ENCODE measurements at places on chromosomes 7 and 10.

GRCh38 chr7:128266883-128267594 is 26.0 kb downstream of the LEP start:
- DNase-seq: peak; percentile 30

- DNase-seq: no peak
Measured at GRCh38 chr10:8047452-8048280, 6.8 kb upstream of the GATA3 start.

DNA sequence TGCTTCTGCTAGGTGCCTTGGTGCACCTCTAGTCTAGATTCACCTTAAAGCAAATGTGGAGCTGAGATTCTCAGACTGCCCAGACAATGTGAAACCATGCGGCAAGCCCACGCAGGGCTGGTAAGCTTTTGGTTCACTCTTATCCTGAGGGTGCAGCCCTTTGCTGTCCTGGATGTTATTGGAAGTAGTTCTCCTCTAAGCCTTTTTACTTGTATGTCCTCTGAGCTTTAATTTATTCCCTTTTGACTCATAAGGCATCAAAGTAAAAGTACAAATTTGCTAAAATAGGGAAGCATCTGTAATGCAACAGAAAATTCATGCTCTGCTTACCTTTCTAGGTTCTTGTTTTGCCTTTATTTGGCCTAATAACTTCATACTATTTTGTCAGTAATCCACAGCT is 186.8 kb downstream of the MACC1 start:
- no peak for DNase-seq

- no peak for DNase-seq
Measured at GRCh38 chr7:46259947-46260346, 338.9 kb upstream of the IGFBP3 start.

DNA sequence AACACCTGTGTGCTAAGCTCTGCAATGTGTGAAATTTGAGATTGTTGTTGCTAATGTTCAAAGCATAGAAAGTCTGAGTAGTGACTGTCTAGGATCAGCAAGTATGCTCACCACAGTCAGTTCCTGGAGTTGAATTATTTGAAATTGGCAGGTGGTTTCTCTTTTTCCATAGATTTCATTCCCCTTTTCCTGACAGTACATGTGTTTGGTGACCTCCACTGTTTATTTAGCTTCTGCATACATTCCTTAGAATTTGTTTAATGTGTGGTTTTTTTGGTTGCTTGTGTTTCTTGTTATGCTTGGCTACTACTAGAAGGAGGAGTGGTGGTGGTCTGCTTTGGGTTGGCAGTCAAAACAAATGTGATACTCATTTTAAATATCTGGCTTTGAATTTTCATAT is 52.3 kb downstream of the FOXP2 start:
- DNase-seq: no peak

DNA sequence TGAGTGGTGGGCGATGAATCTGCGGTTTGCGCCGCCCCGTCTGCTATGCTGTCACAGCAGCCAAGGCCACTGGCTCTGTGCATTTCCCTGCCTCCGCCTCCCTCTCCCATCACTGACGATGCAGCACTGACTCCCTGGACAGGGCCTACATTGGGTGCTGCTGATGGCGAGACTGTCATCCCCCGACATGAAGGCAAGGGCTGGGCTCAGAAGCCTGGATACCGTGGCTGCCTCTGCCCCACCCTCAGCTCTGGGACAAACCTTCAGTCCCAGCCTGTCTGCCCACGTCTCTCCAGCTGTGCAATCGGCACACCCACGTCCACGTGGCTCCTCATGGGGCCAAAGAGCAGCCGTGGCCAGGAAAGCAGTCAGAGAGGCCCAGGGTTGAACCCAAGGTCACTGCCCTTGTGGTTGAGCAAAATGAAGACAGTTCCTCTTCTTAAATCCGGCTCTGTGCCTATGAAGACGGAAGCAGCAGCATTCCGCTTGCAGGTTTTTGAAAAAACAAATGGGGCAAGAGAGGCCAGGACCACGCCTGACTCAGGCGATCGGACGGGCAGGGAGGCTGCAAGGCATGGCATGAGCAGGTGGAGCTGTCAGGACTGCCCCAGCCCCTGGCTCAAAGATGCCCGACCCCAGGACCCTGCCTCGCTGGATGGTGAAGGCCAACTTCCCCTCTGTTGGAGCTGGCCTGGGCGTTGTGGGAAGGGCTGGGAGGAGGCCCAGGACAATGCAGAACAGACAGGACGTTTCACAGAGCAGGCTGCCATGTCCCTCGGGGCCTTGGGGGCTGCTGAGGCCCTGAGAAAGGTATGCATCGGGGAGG is 517.5 kb downstream of the DNAJB6 start:
- DNase-seq: no peak

- DNase-seq: no peak
Measured at GRCh38 chr10:81472927-81473470, 402.0 kb upstream of the NRG3 start.

- DNase-seq: peak; percentile 79
Measured at GRCh38 chr10:126904818-126905701, at the start of gene DOCK1. Gene DOCK1 (plus strand): TSS chr10:126905428. CDS start chr10:126905518, 90 bp downstream.

DNA sequence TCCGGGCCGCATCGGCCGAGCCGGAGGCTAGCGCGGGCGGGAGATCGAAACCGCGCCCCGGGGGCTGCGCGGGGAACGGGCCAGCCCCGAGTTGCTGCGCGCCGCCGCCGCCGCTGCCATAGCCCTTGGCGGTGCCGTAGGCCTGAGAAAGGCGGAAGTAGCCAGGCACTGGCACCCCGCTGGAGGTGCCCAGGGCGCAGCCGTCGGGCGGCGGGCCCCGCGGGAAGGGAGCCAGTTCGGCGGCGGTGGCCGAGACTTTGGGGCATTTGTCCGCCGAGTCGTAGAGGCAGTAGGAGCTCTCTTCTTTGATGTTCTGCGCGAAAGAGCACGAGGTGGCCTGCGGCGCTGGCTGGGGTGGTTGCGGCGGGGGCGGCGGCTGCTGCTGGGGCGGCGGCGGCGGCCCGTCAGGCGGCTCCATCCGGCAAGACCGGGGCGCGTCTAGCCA is 587 bp downstream of the HOXA10 start:
- DNase-seq: no peak

DNA sequence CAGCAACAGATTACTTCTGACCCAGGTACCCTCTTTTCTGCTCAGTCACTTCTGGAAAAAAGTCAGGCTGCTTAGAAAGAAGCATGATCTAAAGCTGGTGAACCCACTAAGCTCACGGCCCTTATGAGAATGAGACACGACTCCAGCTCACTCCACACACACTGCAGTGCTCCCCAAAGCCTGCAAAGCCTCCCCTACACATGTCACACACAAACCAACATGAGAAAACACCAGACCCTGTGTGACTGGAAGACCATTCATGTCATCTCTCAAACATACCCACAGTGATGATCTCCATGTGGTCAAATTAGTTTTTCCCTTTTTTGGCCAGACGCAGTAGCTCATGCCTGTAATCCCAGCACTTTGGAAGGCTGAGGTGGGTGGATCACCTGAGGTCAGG is 391 bp downstream of the ANKRD61 start:
- no peak for DNase-seq

DNA sequence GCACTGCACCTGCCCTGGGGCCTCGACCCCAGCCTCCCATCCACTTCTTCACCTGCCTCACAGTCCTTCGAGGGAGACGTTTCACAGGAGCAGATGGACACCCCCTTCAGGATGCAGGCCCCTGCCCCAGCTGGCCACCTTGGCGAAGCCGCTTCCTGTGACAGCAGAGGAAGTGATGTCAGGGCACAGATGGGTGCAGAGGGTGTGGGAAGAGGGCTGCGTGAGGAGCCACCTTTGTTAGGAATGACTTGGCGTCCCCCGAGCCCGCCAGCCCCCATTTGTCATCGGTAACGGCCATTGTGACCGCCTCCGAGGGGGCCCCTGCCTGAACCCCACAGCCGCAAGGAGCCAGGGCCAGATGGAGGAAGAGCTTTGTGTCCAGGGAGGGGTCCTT is 47.4 kb upstream of the SLC29A3 start:
- no peak for DNase-seq

DNA sequence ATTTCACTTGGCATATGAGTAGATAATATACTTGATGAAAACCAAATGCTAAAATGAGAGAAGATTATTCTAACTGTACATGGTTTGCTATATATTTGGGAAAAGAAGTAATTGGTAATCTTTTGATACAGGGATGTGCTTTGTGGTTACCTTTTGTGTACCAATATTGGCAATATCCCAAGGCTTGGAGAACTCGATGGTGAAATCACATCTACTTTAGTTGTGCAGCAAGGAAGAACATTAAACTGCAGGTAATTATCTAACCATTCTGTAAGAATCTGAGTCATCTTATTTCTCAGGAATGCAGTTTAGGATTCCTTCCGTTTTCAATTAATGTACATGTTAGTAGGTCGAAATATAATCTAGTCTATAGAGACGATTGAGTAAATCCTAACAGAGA is 64.1 kb downstream of the SRI start:
- no peak for DNase-seq

DNA sequence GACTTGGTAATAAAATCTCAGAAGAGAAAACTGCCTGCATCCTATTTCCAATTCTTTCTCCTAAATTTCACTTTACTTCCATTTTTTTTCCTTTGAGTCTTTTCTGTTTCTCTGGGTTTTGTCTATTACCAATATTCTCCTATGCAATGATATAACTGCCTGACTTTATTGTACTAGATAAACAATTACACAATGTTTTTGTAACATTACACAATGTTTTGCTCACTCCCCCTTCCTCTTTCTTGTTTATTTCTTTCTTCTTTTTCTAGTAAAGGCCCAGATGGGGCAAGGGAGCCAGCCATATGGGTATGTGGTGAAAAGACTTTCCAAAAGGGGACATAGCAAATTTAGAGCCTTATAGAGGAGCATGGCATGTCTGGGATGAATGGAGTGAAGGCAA is 278.7 kb upstream of the PHYHIPL start:
- no peak for DNase-seq

DNA sequence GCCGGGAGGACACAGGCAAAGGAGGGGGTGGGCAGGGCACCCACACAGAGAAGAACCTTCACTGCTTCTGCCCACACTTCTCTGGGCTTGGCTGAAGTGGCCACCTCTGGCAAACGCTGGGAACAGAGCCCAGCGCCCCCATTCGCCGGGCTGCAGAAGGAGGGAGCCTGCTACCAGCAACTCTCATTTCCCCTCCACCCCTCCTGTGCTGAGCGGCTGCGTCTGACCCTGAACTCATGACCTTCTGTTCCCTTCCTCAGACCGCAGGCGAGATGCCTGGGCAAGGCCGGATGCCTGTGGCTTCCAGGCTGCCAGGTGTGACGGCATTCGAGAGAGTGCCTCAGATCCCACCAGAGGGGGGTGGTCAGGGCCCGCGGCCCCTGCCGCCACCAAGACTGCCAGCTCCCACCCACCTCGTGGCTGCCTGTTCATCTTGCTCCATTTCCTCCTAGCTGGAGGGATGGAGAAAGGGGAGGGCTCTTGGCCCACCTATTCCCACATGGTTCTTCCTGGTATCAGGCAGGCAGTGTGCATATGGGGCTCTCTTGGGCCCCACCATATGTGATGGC is 19.8 kb downstream of the DNAJB12 start:
- DNase-seq: no peak

DNA sequence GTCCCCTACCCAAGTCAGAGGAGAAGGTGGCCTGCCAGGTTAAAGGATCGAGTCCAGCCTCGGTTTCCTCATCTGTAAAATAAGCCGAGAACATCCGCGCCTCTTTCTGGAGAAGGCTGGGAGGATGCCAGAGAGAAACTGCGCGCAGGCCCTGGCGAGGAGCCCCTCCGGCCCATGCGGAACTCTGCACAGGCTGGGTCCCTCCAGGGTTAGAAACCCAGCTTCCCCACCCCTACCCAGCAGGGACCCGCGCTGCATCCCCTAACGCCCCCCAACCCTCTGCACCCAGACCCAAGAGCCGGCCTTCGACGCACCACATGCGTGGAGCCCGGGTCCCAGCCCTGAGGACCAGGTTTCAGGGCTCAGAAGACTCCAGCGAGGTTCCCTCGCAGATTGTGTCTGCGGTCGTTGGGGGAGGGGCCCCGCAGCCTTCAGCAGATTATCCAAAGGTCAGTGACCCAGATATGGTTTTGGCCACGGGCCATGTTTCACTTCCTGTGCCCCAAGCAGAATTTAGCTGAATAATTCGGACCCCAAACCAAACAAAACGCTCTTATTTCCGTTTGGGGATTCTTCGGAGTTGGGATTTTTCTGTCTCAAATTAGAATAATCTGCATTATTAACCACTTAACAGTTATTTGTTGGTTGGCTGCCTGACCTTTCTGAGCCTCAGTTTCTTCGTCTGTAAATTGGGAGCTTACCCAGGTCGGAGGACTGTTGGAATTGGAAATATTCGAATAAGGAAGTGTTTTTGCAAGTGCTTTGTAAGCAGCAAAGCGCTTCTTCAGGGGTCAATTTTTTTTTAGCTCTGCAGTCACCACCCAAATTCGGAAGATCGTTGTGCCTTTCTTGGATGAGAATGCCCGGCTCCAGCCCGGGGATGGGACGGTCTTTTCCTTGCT is 167.7 kb downstream of the UBE2H start:
- no peak for DNase-seq

DNA sequence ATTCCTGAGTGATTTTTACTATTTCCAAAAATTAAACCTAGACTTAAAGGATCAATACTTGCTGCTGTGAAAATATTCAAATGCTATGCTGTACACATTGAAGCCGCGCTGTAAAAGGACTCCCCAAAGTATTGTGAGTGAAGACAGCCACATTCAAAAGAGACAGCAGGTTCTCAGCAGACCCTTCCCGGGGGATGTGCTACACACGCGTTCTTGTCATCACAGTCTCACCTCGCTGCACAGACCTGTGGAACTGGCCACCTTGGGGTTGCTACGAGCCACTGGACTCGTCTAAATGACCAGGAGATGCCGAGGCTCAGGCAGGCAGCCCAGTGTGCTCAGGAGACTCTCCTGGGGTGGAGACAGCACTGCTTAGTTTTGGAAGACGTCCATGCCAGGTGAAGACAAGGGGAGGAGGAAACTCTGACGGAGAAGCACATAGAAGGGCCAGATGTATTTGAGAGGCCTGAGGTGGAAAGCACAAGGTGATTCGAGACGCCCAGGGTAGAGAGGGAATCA is 367.7 kb upstream of the SHH start:
- DNase-seq: no peak

- DNase-seq: no peak
Measured at GRCh38 chr7:23065974-23066373, 39.6 kb upstream of the KLHL7 start.

DNA sequence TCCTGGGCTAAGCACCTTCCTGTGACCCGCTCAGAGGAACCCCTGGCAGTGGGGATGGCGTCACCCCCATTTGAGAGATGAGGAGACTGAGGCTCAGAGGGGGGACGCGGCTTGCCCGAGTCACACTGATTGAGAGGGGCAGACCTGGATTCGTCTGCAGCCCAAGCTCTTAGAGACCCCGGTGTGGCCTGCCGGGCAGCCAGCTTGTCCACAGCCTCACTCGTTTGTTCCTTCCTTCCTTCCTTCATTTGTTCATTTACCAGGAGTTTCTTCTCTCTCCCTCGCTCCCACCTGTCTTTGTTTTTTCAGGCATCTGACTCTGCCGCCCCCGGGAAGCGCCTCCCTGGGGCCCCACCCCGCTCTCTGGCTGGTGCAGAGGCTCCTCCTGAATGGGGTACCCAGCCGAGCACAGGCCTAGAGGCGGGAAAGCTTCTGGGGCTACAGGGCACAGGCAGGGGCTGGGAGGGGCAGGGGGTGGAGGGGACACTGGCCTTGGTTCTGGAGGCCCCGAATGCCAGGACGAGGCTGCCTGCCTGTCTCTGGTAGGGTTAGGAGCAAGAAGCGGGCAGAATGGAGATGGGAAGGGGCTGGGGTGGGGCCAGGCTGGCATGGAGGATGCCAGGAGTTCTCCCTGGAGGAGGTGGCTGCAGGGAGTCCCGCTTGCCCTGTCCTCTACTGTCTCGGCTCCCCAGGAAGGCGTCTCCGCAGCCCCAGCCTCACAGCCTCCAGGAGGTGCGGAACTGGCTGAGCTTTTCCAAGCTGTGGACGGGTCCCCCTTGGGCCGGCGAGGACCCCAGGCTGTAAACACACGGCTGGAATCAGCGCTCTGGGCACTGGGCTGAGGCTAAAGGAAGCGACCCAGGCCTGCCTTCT is 91.6 kb downstream of the UNCX start:
- no peak for DNase-seq

Measured in LoVo (cell line).